ENCODE measurements at places on chromosomes 7 and 10. TPM values are rescaled to one million over a fixed set of nuclear protein-coding genes. Genes with fewer than 3 reads are reported as not detected.

The CCDC7 gene
- total RNA-seq, result 46.4 TPM

The CRHR2 gene
- total RNA-seq, result 0.60 TPM

- no peak for DNase-seq
These were observed 56.4 kb downstream of the TLL2 start for GRCh38 chr10:96457341-96457740.

DNA sequence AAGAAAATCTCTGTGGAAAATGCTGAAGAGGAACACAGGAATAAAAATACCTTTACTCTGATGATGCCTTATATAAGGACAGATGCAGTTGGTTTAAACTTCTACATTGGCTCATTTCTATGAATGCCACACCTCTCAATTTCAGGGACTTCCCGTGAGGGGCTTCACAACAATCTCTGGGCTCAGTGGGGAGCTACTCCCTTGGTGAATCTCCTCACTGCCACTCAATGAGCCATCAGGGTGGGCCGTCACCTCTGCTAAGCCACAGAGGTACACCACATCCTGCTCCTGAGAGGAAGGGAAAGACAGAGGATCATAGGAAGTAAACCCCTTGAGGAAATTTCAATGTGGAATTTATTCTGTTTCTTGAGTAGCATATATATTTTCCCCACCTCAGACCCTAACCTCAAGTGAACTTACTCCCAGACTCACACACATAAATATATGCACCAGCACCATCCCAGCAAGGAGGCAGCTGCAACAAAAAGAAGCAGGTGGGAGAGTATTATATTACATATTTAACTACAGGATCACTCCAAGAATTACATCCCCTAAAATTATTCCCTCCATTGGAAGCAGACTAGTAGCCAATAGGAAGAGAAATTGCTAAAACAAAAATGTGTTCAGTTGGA lies 63.3 kb upstream of the PRSS1 start:
- DNase-seq, result no peak

All from posterior vena cava (tissue), 2 donors.